ENCODE measurements at places on chromosomes 12 and 14. TPM values are rescaled to one million over a fixed set of nuclear protein-coding genes. Genes with fewer than 3 reads are reported as not detected.
A peak's percentile ranks its signal among the peaks of the same experiment; 100 is the strongest.

C12orf54 gene
- not detected for total RNA-seq

P3H3 gene
- total RNA-seq: 7.4 TPM

AMN gene
- 12.4 TPM for total RNA-seq

TAS2R30 gene
- total RNA-seq: 3.3 TPM

PIP4P1 gene
- 57.5 TPM for total RNA-seq

KRT73 gene
- 6.8 TPM for total RNA-seq

OR6C70 gene
- total RNA-seq: not detected

DNA sequence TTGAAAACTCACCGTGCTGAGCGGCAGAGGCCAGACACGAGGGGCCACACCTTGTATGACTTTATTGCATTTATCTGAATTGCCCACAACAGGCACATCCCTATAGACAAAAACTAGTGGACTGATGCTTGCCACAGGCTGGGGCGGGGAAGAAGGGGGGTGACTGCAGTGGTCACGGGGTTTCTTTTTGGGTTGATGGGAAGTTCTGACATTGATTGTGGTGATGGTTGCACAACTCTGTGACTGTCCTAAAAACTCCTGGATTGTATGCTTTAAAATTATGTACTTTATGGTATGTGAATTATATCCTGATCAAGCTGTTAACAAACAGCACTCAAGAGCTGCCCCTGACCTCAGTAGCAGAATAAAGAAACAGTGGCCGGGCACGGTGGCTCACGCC lies 25.7 kb downstream of the DHX37 start:
- H3K4me1 ChIP-seq: no peaks in the 10 kb centered on the region
- no peaks in the 10 kb centered on the region for H3K27me3 ChIP-seq
- H3K4me3 ChIP-seq: no peak overlapping the region
- no peak for DNase-seq
- peaks cover 63% of the 10 kb centered on the region for H3K36me3 ChIP-seq

- H3K27me3 ChIP-seq: no peaks in the 10 kb centered on the region
- H3K27ac ChIP-seq: no peak overlapping the region
- no peak for DNase-seq
These were observed 16.2 kb downstream of the SUPT16H start for GRCh38 chr14:21367582-21368144.

- no peak for DNase-seq
- no peaks in the 10 kb centered on the region for H3K36me3 ChIP-seq
- H3K4me1 ChIP-seq: no peaks in the 10 kb centered on the region
- H3K27me3 ChIP-seq: no peaks in the 10 kb centered on the region
- no peak overlapping the region for H3K27ac ChIP-seq
These were observed 17.9 kb downstream of the SERPINA1 start for GRCh38 chr14:94370524-94370910.

DNA sequence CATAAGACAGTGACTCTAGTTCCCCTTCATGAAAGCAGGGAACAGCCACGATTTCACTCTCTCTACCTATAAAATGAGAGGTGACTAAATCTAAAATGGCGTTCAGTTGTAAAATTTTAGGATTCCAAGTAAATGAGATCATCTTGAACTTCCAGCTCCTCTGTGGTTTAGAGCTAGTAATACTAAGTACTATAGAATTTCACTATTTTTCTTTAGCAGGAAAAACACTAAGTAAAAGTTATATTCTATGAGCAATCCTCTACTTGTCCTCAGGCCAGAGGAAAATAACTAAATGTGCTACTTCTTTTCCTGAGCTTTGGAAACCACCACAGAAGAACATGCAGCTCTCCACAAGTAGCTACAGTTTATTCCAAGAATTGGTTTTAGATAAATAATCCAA lies 55.6 kb downstream of the NIN start:
- H3K4me3 ChIP-seq: no peak overlapping the region
- peaks cover 6% of the 10 kb centered on the region for H3K4me1 ChIP-seq
- peaks cover 56% of the 10 kb centered on the region for H3K36me3 ChIP-seq
- no peak for DNase-seq

DNA sequence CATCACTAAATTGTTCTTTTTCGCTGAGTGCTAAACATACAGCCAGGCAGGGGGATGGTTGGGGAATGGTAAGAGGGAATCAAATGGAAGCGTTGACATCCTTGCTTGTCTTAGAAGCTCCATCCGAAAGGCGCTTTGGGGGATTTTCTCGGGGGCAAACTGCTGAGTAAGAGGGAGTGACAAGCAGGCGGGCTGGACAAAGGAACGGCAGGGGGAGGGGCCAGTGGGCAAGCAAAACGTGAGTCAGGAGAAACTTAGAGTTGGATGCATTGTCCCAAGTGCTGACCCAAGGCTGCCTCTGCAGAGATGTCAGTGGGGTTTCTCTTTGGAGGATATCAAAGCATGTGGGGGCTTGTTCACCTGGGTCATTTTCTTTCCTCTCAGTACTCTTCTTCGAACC lies 480.5 kb downstream of the VRK1 start:
- peaks cover 11% of the 10 kb centered on the region for H3K4me1 ChIP-seq
- no peaks in the 10 kb centered on the region for H3K36me3 ChIP-seq
- H3K4me3 ChIP-seq: no peak overlapping the region
- H3K27me3 ChIP-seq: no peaks in the 10 kb centered on the region
- no peak overlapping the region for H3K27ac ChIP-seq

DNA sequence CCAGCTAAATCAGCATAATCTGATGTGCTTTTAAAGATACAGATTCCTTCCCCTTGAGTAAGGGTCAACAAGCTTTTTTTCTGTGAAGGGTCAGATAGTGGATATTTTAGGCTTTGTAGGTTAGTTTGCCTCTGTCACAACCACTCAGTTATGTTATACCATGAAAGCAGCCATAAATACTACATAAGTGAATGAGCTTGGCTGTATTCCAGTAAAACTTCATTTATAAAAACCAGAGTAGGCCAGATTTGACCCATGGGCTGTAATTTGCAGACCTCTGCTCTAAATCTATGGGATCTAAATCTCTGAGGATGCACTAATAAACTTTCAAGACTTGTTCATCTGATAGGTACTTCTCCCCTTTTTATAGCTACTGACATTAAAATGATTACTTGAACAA lies 47.7 kb downstream of the LEMD3 start:
- no peaks in the 10 kb centered on the region for H3K27me3 ChIP-seq
- no peak overlapping the region for H3K27ac ChIP-seq
- peaks cover 29% of the 10 kb centered on the region for H3K36me3 ChIP-seq
- no peak for DNase-seq
- no peaks in the 10 kb centered on the region for H3K4me1 ChIP-seq
- no peak overlapping the region for H3K4me3 ChIP-seq

GRCh38 chr14:100236881-100237280 lies 2.1 kb upstream of the YY1 start:
- no peaks in the 10 kb centered on the region for H3K27me3 ChIP-seq
- peak overlapping the region; percentile 67 for H3K27ac ChIP-seq
- no peak for DNase-seq
- H3K4me1 ChIP-seq: peaks cover 33% of the 10 kb centered on the region

- peaks cover 4% of the 10 kb centered on the region for H3K27me3 ChIP-seq
- no peak within 1 kb of the TSS for H3K27ac ChIP-seq
- no peak within 1 kb of the TSS for H3K4me3 ChIP-seq
- H3K4me1 ChIP-seq: no peaks in the 10 kb centered on the region
- no peak for DNase-seq
- no peaks in the 10 kb centered on the region for H3K36me3 ChIP-seq
These were observed at the start of gene OR6C68 for GRCh38 chr12:55492078-55492477. TSS of gene OR6C68 (plus strand) at chr12:55492378. CDS start at chr12:55492378, 0 bp downstream.

DNA sequence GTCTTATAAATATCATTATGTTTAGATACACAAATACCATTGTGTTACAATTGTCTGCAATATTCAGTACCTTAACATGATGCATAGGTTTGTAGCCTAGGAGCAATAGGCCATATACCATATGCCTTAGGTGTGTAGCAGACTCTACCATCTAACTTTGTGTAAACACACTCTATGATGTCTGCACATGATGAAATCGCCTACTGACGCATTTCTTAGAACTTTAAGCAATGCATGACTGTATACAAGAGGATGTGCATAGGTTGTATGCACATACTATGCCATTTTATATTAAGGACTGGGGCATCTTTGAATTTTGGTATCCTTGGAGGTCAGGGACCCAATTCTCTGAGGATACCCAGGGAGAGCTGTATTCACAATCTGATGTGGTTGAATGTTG lies 10.1 kb upstream of the BTG1 start:
- H3K27me3 ChIP-seq: no peaks in the 10 kb centered on the region
- H3K4me1 ChIP-seq: peaks cover 19% of the 10 kb centered on the region
- H3K36me3 ChIP-seq: no peaks in the 10 kb centered on the region
- DNase-seq: no peak

GRCh38 chr12:94165670-94166364 lies 17.4 kb downstream of the PLXNC1 start:
- no peak overlapping the region for H3K4me3 ChIP-seq
- H3K36me3 ChIP-seq: no peaks in the 10 kb centered on the region
- no peaks in the 10 kb centered on the region for H3K27me3 ChIP-seq
- peaks cover 8% of the 10 kb centered on the region for H3K4me1 ChIP-seq
- H3K27ac ChIP-seq: no peak overlapping the region

DNA sequence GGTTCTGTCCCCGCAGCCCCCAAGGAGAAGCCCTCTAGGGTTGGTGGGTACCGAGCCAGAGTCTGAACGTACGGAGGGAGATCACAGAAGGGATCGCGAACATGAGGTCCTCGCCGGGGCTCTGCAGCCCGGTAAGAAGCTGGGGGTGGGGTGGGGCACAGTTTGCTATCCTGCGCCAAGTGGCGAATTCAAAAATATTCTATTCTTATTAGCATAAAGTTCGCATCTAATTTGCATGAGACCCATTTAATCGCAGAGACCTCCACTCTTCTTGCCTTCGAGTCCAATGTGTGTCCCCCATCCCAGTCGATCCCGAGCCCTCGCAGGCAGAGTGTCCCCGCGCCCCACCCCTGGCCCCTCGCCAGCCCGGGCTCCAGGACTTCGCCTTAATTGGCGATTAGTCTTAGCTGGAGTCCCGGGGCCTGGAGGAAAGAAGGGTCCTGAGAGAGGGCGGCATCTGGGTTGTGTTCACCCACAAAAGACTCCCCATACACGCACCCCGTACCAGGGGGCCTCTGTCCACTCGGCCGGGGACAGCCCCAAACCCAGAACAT lies 604 bp upstream of the ARHGEF25 start:
- H3K36me3 ChIP-seq: no peaks in the 10 kb centered on the region
- H3K27me3 ChIP-seq: peaks cover 2% of the 10 kb centered on the region
- H3K4me1 ChIP-seq: peaks cover 21% of the 10 kb centered on the region
- H3K4me3 ChIP-seq: peak overlapping the region; percentile 53

- no peaks in the 10 kb centered on the region for H3K36me3 ChIP-seq
- H3K4me3 ChIP-seq: no peak overlapping the region
- no peak overlapping the region for H3K27ac ChIP-seq
- H3K27me3 ChIP-seq: no peaks in the 10 kb centered on the region
- H3K4me1 ChIP-seq: no peaks in the 10 kb centered on the region
These were observed 137.7 kb downstream of the FOXA1 start for GRCh38 chr14:37457334-37457733.

- H3K27ac ChIP-seq: no peak overlapping the region
- no peak overlapping the region for H3K4me3 ChIP-seq
- H3K4me1 ChIP-seq: no peaks in the 10 kb centered on the region
- H3K36me3 ChIP-seq: no peaks in the 10 kb centered on the region
- no peak for DNase-seq
These were observed 25.9 kb downstream of the RHOF start for GRCh38 chr12:121767525-121768016.

DNA sequence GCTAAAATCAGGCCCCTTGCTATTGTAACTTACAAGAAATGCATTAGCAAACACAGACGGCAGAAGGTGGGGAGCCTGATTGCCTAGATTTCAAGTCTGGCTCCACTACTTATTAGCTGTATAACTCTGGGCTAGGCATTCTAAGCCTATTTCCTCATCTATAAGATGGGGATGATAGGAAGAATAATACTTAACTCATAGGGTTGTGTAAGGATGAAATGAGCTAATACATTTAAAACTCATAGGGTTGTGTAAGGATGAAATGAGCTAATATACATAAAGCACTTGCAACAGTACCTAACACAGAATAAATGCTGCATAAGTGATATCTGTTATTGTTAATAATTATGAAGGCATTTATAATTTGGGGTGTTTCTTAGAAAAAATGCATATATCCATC lies 60.1 kb upstream of the DIO2 start:
- H3K4me3 ChIP-seq: no peak overlapping the region
- no peak overlapping the region for H3K27ac ChIP-seq
- H3K4me1 ChIP-seq: no peaks in the 10 kb centered on the region

DNA sequence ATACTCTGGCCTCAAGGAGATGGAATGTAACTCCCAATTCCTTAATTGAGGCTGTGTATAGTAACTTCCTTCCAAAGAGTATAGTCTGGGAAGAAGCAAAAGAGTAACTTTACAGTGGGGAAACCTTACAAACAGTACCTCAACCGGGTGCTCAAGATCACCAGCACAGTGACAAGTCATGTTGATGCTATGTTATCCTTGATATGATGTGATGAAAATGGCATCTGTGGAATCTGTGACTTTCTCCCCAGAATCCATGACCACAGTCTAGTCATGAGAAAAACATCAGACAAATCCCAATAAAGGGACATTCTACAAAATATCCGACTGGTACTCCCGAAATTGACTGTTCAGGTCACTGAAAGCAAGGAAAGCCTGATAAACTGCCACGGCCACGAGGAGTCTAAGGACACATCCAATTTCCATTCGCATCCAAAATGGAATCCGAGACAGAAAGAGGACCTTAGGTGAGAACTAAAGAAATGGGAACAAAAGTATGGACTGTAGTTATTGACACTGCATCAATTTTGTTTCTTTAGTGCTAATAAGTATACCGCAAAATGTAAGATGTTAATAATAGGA lies 97.3 kb upstream of the FRMD6 start:
- H3K4me3 ChIP-seq: no peak overlapping the region
- H3K27me3 ChIP-seq: no peaks in the 10 kb centered on the region
- H3K36me3 ChIP-seq: no peaks in the 10 kb centered on the region
- no peak for DNase-seq
- no peaks in the 10 kb centered on the region for H3K4me1 ChIP-seq
- no peak overlapping the region for H3K27ac ChIP-seq

GRCh38 chr14:59208224-59208814 lies 19.9 kb downstream of the DAAM1 start:
- H3K27ac ChIP-seq: no peak overlapping the region
- H3K27me3 ChIP-seq: no peaks in the 10 kb centered on the region
- H3K4me1 ChIP-seq: no peaks in the 10 kb centered on the region
- H3K4me3 ChIP-seq: no peak overlapping the region

GRCh38 chr12:6266971-6267721 lies 43.3 kb upstream of the PLEKHG6 start:
- H3K27ac ChIP-seq: no peak overlapping the region
- no peaks in the 10 kb centered on the region for H3K36me3 ChIP-seq
- no peak overlapping the region for H3K4me3 ChIP-seq
- peaks cover 13% of the 10 kb centered on the region for H3K27me3 ChIP-seq

Data from T-cell (primary cell).